Cardiac fibroblast (primary cell): ENCODE measurements at places on chromosomes 6 and 20.

DNA sequence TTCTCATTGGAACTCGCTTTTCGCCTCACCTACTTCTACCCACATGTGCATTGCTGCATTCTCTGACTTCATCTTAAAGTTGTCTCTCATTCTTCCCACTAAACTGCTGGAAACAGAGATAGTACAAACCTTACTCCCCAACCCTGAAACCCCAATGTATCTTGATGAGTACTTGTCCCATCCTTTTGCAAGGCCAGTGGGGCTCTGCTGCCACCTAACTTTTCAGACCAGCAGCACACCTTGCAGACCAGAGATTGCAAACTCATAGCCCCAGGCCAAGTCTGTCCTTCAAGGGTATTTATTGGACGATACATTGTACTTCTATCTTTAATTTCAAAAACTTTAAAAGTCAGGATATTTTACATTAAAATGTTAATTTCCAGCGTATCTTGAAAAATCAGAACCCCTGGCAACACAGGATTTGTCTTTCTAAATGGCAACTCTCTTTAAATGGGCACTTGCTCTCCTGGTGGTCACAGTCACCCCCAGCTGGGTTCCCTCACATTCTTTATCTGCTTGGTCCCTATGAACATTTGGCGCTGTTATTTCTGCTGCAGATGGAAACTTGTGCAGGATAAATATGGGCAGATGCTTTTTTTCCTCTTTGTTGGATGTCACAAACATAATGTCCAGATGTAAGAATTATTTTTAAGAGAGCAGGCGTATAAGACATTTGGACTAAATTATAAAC lies 83.9 kb downstream of the SOD2 start:
- peak; percentile 42 for DNase-seq

- no peak for DNase-seq
These were observed 86.0 kb downstream of the TIAM2 start for GRCh38 chr6:155080881-155081845.

DNA sequence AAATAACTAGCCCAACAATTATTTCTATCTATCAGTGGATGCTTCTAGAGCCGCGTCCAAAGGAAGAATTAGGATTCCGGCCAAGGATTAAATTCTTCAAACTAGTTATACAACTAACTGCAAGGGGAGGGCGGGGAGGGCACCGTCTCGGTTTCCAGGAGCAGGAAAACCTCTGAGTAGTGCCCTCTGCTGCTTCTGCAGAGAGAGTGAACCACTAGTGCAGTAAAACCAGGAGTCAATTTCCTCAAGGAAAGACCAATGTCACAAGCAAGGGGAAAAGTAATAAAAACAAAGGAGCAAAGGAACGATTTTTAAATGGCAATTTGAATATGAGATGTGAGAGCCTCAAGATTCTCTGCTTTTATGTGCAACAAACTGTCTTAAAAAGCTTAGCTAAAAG lies 16.5 kb upstream of the UBE2J1 start:
- DNase-seq = peak; percentile 60

GRCh38 chr6:4615891-4616290 lies 160.3 kb upstream of the CDYL start:
- DNase-seq = peak; percentile 91

GRCh38 chr6:137339929-137340559 lies 120.9 kb upstream of the IFNGR1 start:
- DNase-seq = no peak

DNA sequence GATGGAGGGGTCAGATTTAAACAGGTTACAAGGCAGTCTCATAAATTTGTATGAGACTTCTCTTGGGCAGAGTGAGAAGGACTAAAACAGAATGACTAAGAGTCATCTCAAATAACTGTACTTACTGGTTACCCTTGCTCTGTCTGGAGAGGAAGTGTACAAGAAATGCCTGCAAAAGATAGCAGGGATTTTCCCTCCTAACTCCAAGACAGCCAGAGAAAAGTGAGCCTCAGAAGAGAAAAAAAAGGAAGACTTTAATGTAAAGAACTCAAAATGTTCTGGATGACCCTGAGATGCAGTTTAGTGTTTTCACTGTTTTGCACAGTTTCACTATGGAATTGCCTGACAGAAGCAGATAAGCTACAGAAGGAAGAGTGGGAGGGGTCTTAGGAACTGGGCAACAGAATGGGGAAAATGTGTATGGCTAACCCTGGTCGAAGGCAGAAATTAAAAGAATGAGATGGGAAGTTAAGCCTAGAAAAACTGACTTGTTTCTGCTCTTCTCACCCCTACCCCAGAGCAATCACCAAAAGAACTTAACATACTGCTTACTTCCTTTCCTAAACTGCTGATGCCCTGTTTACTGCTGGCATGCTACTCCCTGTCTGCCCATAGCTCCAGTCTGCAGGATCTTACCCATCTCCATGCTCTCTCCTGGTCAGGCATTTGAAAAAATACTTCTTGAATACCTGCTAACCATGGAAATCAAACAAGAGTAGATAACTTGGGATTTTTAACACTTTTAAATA lies 98.1 kb upstream of the MARCKS start:
- DNase-seq = peak; percentile 30

- no peak for DNase-seq
These were observed 798 bp downstream of the DSP start for GRCh38 chr6:7542065-7542873.

DNA sequence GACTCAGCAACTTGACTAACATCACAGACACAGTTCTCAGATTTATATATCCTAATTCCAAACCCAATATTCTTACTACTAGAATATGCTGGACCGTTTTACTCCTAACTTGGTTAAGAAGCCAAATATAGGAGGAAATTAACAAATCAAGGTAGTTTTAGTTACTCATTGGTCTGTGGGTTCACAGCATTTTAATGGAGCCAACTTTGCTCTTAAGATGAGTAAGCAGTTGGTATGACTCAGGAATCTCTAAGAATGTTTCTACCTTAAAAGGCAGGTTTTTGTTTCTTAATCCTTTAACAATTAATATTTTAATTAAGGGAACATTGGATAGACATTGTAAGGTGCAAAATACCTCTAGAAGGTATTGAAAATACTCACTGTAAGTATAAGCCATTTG lies 31.6 kb downstream of the OPRM1 start:
- DNase-seq = no peak

DNA sequence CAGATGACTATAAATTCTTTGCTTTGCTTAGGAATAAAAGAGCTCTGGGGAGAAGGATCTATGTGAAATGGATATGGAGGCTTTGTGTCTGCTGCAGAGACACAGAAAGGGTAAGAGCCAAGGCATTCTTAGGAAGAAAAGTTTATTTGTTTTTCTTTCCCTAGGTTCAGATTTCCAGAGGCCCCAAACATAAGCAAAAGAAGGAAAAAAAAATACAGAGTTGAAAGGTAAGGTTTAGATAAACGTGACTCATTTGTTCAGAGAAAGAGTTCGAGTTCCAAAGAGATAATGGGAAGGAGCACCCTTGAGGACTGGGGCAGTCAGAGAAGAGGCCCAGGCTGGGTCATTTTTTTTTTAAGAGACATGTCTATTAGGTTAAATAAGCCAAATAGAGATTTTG lies 27.4 kb upstream of the BMP5 start:
- DNase-seq = peak; percentile 10

DNA sequence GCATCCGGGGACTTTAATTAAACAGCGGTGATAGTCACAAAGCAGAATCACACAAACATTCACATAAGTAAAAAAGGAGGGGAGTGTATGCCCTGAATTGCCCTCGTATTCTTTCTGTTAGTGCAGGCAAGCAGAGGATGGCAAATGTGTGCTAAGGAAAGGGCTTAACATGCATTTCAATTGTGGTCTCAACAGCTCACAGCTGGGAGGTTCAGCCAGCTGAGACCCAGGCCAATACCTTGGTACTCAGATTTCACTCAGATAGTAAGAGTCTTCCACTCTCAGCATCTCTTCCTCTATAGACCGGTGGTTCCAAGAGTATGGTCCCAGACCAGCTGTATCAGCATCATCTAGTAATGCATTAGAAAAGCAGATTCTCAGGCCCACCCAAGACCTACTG lies 215.1 kb downstream of the PHACTR1 start:
- no peak for DNase-seq

DNA sequence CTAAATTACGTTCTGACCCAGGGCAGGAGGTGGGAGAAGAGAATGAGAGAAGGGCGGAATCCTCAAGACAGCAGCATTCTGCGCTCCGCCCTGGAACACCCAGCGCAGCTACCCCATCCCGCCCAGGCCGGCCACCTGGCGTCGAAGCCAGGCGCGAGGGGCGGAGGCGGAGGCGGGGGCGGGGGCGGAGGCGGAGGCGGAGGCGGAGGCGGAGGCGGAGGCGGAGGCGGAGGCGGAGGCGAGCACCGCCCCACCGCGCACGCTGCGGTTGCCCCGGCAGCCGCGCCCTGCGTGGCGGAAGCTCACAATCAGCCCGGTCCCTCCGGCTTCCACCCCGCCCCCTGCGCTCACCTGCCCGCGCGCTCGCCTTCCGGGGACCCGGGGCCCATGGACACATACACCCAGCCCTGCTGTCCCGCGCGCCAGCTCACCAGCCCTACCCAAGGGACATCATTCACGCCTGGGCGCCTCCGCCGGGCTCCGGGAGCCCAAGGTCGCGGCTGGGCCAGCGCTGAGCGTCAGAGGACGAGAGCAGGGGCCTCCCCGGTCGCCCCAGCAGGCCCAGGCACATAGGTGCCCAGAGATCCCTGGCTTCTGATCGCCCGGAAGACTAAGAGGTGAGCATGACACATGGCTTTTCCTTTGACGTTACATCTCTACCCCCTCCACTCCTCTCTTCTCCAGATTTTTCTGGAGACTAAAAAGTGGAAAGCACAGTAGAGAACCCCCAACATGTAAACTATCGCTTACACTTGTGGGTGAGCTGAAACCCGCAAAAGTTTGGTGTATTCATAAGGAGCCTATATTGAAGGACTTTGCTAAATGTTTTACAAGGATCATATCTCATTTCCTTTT lies at the start of gene ANKEF1:
TSS of gene ANKEF1 (plus strand) at position 271 of the 855 bp plus-strand sequence. CDS start 3,315 bp downstream, outside the sequence.
- peak; percentile 57 for DNase-seq

DNA sequence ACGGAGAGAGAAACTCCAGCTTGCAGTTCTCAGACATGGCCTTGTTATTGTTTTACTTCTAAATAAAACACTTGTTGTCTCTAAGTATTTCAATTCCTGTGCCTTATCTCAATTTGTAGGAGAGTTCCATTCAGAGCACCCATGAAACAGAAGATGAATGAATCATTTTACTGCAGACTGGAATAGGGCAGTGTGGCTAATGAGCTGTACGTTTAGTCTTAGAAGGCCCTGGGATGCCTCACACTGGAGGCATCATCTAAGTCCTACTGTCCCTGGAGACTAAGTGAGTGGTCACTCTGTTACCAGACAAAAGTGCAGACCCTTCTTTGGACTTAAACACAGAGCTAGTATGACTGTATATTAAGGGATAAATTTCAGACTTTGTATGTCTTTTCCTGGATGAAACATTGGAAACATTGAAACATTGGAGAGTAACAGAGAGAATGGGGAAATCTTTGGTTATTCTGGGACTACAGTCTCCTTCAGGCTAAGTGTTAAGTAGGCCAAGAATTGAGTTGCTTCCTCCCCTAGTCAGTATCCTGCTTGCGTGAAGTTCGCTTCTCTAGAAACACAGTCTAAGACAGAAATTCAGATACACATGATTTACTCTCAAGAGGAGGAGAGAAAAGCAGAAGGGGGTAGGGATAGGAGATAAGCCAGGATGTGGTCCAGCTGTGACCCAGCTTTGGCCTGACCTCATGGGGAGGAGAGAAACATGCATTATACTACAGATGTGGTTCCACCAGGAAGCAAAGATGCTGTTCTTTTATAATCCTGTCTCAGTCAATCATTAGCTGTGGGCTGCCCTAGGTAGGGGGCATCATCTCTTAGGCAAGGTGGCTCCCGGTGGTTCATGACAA lies 167.4 kb upstream of the BMP2 start:
- peak; percentile 37 for DNase-seq

- no peak for DNase-seq
These were observed 153.7 kb downstream of the HACE1 start for GRCh38 chr6:104705916-104706442.

DNA sequence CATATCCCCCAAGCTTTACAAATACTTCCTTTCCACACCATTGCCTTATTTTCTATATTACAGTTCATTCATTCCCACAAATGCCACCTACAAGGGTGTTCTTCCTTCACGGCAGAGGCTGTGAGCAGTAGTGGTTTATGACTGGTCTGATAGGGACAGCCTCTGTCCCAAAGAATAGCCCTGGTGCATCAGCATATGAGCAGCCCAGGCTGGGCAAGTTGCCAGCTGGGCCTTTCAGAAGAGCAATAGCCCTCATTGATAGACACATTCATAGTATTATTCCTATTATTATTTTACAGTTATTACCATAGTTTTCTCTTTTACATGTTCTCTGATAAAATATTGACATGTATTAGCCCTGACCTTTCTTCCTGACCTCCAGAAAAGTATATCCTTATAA lies 149.9 kb downstream of the MMS22L start:
- DNase-seq = peak; percentile 27

- DNase-seq = peak; percentile 30
These were observed 546.9 kb downstream of the HACE1 start for GRCh38 chr6:104312851-104313250.

DNA sequence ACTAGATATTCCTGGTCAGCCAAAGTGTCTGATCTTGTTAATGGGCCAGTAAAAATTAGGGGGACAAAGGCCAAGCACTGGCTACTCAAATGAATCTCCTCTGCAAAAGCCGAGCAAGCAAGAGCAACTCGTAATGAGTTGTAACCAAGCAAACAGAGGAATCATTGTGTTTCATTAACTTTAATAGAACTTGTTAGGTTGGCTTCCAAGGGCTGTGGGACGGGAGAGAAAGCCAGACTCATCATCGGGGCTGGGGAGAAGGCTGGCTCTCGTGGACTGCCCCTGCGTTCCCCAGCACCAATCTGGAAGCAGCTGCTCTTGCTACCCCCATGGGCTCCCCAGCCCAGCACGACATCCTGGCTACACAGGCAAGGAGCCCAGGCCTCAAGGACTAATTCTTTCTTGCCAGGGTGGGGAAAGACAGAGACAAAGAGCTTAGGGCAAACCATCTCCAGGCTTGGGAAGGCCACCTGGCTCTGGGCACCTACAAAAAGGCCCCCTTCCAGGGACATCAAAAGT lies 10.5 kb upstream of the SCUBE3 start:
- no peak for DNase-seq

- no peak for DNase-seq
These were observed 41.8 kb upstream of the DOK5 start for GRCh38 chr20:54433636-54434035.
